ENCODE measurements at places on chromosomes 6 and 20.

DNA sequence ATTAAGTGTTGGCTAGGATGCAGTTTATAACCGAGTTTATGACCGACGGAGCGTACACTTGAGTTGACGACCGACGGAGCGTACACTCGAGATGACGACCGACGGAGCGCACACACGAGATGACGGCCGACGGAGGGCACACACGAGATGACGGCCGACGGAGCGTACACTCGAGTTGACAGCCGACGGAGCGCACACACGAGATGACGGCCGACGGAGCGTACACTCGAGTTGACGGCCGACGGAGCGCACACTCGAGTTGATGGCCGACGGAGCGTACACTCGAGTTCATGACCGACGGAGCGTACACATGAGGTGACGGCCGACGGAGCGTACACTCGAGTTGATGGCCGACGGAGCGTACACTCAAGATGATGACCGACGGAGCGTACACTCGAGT lies 119.8 kb downstream of the HUS1B start:
- no peak for DNase-seq

GRCh38 chr6:111480988-111481822 lies 1.8 kb downstream of the REV3L start:
- DNase-seq = peak; percentile 39

DNA sequence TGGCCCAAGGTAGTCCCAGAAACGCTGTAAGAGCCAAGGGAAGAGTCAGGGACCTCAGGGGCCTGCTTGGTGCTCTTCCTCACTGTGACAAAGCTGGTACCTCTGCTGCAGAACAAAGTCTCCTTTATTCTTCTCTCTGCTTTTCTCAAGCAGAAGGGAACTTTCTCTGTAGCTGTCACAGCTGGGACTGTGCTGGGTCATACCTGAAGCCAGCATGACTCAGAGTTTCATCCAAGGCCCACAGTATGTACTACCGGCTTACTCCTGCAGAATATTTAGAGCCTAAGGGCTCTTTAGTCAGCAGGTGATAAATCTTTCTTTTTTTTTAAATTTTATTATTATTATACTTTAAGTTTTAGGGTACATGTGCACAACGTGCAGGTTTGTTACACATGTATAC lies 183.2 kb downstream of the TINAG start:
- no peak for DNase-seq

GRCh38 chr20:32387252-32387651 lies 29.1 kb downstream of the ASXL1 start:
- DNase-seq = peak; percentile 81

DNA sequence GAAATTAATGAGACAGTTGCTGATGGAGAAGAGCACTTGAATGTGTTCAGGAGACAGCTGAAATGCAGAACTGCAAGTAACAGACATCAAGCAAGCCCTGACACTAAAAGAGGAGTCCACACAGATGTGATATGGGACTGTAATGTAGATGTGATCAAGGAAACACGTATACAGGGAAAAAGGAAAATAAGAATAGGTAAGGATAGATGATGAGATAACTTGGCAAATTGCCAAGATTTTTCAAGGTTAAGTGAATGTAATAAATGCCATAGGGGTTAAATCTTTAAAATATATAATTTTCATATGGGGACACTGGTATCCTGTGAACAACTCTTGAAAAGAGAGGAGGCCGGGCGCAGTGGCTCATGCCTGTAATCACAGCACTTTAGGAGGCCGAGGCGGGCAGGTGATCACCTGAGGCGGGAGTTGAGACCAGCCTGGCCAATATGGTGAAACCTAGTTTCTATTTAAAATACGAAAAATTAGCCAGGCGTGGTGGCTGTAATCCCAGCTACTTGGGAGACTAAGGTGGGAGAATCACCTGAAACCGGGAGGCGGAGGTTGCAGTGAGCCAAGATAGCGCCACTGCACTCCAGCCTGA lies 7.2 kb upstream of the SNX14 start:
- DNase-seq = no peak

- DNase-seq = no peak
Observed at GRCh38 chr6:130838951-130839350, 11.7 kb downstream of the SMLR1 start.

GRCh38 chr6:53115113-53115512 lies 33.5 kb downstream of the GCM1 start:
- DNase-seq = no peak

DNA sequence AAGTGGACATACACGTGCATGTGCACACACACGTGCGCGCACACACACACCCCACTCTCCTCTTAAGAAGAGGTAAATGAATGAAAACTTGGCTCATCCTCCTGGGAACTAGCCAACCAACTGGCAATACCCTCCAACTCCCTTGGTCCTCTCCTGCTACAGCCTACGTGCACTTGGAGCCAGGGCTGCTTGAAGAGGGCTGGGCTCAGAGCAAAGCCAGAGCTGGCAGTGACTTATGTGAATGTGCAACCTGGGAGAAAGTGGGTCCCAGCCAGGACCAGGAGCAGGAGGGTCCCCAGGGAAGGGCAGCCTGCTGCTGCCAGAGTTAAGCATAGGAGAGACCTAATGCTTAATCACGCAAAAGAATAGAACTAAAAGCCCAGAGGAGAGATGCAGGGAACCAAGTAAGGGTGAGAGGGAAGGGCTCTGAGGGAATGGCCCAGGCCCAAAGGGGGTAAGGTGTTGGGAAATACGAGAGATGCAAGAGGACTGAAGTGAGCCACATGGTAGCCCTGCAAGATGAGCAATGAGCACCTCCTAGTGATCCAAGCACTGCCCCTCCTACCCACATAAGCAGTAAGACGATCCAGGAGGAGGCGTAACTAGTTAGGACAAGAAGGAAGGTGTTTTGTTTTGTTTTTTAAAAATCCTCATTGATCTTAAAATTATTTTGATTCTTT lies 24.7 kb downstream of the TRAF3IP2 start:
- peak; percentile 62 for DNase-seq

- DNase-seq = peak; percentile 49
Observed at GRCh38 chr20:62938105-62938888, at the start of gene GID8. GID8 (plus strand) TSS chr20:62938147; CDS start chr20:62941503, 3,356 bp downstream.

GRCh38 chr6:157064502-157064901 lies 258.8 kb downstream of the TMEM242 start:
- DNase-seq = no peak

DNA sequence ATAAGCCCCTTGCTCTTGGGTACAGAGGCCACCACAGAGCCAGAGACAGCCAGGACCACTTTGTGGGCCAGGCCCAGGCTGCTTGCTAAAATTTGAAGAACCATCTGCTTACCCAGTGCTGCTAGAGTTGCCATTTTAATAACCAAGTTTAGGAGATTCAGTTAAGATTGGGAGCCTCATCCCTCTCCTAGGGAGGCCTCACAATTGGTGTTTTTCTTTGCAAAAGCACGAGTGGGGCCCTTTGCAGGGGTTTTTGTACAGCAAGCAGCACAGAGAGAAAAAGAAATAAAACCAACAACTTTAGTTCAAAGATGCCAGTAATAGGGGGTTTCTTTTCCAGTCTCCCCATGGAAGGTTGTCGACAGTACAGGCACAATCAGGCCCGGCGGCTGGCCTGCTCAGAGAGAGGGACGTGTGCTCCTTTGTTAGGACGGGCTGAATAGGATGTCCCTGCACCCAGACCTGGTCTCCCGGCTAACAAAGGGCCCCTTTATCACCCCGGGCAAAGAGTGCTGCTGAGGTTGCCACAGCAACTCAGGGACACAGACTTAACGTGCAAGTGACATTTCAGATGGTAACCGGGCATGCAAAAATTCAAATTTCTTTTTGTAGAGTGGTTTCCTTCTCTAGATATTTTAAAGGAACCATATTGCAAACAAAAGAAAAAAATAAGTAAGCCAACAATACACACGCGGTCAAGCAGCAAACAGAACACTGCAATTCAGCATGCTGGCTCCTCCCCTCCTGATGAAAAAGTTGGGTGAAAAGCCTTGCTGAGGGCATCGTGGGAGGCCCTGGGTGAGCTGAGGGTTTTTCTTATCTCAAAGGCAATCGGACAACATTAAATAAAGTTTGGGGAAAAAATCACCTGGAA lies 10.5 kb upstream of the TOX2 start:
- DNase-seq = no peak

GRCh38 chr6:19536838-19537237 lies 300.3 kb upstream of the ID4 start:
- no peak for DNase-seq

DNA sequence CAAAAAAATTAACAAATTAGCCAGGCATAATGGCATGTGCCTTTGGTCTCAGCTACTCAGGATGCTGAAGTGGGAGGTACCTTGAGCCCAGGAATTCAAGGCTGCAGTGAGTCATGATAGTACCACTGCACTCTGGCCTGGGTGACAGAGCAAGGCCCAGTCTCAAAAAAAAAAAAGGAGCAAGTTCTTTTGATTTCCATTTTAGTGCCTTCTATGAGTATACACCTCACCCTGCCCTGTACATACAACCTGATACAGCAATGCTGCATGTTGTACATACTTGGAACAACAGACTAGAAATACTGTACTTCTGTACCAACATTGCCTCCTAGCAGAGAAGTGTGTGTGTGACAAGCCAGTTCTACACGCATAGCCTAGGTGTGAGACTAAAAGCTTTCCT lies 97.3 kb upstream of the CARMIL1 start:
- no peak for DNase-seq

GRCh38 chr20:20802328-20802727 lies 89.9 kb upstream of the RALGAPA2 start:
- no peak for DNase-seq

- no peak for DNase-seq
Observed at GRCh38 chr6:107489636-107490565, at the start of gene SOBP. SOBP (plus strand) TSS chr6:107490117; CDS start chr6:107490617, 500 bp downstream.

DNA sequence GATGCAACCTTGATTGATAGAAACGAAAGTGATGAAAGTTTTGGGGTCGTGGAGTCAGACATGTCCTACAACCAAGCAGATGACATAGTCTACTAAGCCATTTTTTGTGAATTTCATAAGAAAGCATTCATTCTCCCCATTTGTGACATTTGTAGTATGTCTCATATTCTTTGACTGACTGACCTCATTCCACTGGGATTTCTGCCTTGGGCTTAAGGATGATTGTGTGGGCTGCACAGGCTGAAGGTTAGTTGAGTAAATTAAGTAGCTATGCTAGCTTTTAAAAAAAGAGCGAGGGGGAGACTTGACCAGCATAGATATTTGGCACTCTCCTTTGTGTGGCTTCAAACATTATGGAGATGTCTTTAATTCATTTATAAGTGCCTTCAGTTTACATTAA lies 28.9 kb downstream of the STMND1 start:
- DNase-seq = no peak

- peak; percentile 16 for DNase-seq
Observed at GRCh38 chr6:41428996-41429421, 93.6 kb downstream of the NCR2 start.
